Esophagus muscularis mucosa (tissue), 4 donors: ENCODE measurements at places on chromosomes 6 and 20. TPM values are rescaled to one million over a fixed set of nuclear protein-coding genes. Genes with fewer than 3 reads are reported as not detected.

DNA sequence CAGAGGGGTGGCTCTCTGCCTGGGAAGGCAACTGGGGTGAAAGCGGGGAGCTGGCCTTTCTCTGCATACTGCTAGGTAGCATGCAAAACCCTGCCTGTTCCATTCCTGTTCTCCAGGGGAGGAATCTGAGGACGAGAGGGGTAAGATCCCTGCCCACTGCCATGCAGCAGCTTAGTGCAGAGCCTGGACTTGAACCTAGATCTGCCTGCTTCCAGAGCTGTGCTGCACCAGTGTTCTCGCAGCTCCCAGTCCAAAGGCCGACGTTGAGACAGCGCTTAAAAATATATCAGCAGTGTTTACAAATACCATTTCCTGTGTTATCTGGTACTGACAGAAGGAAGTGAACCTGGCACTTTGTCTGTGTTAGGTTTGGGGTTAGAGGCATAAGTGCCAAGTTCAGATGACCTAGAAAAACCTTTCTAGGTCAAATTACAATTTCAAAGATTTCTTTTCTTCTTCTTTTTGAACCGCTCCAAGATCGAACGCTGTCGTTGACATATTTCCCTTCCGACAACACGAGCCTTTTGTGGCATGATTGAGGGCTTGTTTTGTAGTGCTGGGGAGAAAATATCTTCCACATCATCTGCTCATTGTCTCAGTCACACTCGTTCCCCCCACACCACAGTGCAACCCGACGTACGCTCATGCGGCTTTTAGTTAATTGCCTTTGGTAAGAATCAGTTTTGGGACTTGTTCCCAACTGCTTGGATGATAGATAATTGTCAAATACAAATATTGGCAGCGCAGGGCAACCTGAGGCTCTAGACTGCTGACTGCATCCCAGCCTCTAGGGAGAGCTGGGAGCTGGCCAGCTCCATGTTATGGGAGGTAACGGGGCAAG lies 44.6 kb downstream of the TOX2 start:
- DNase-seq = no peak

- no peak for DNase-seq
Observed at GRCh38 chr20:25254571-25254970, 6.7 kb downstream of the PYGB start.

DNA sequence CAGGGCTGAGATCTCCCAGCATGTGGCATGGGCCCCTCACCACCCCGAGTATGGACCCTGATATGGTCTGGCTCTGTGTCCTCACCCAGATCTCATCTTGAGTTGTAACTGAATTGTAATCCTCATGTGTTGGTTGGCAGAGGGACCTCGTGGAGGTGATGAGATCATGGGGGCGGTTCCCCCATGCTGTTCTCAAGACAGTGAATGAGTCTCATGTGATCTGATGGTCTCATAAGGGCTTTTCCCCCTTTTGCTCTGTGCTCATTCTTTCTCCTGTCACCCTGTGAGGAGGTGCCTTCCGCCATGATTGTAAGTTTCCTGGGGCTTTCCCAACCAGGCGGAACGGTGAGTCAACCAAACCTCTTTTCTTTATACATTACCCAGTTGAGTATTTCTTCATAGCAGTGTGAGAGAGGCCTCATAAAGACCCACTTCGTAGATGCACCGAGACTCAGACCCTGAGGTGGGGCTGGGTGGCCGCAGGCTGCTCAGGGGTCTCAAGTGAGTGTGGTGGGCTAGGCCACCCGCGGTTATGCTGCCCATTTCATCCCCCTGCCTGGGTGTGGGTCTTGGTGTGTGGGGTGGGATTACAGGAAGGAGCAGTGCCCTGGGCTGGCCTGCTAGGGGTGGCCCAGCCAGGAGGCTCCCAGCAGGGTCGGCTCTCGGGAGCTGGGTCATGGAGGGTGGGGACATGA lies 26.2 kb upstream of the GATA5 start:
- no peak for DNase-seq

DNA sequence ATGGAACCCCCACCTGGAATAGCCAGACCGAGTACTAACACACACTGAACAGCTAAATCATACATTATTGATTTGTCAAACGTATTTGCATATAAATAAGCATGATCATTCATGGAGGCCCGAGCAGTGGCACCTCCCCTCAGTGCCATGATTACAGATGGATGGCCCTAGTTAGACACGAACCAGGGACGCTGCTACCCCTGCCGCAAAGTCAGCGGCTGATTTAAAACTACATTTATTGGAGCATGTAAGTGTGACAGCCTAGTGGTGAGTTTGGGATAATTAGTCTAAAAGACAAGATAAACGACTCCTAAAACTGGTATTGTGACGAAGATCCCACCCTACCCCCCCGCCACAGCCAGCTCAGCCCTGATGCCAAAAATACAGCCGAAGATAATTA lies 159.1 kb upstream of the MAFB start:
- DNase-seq = no peak

GRCh38 chr6:65524232-65524631 lies 182.8 kb downstream of the EYS start:
- DNase-seq = no peak

DNA sequence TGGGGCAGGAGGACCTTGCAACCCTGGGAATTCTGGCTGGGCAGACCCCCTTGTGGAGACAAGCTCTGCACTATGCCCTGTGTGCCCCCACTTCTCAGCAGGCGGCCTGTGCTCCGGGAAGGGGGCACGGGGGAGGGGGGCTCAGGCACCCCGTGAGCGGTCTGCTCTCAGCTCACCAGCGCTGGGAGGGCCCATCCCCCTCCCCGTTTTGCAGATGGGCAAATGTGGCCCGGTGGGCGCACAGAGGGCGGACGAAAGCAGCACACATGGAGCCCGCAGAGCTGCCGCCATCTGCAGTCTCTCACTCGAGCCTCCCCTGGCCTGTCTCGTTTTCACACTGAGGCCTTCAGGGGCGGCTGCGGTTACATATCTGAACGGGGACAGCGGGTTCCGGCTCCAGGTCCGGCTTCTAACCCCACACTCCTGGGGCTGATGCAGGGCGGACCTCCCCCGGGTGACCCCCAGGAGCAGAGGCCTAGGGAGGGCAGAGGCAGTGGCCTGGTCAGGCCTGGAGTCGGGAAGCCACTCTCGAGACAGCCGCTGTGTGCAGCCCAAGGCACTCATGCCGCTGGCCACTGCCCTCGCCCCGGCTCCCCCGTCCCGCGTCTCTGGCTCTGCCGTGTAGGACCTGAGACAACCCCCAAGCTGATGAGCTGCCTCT lies 13.9 kb downstream of the CHRNA4 start:
- DNase-seq = no peak

DNA sequence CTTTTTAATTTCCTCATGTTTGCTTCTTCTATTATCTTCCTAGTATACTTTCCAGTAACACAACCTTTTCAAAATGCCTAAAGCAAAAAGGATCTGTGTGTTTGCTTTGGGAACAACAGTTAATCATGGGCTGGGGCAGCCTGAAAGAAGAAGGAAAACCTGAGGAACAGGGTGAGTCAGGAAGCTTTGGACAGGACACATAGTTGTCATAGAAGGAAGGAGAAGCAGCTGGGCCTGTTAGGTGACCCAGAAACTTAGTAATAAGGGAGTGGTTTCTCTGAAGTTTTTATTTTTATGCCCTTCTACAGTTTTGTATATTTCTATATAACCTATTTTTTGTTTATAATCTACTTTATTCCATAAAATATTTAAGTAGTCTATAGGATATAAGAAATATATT lies 61.4 kb downstream of the CD24 start:
- DNase-seq = no peak

- DNase-seq = no peak
Observed at GRCh38 chr6:42136508-42137193, 5.8 kb downstream of the C6orf132 start.

DNA sequence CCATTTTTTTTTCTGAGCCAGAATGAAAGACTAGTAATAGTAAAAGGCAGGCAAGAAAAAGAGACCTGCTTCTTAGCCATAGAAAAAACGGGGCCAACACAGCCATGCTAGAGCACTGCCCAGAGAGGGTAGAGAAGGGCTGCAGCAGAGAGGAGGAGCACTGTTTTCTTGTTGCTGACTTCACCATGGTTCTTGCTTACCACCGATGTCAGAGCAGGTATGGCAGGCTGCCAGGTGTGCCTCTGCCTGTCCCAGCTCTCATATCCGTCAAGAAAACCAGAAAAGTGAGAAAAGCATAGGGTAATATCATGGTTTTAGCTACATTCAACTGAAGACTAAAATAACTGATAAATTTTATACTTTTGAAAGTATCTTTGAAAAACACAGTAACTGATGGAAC lies 60.7 kb downstream of the DTNBP1 start:
- DNase-seq = no peak

PLA2G7 gene
- total RNA-seq = 0.26 TPM

NR2E1 gene
- not detected for total RNA-seq

BNIP5 gene
- total RNA-seq = not detected

SNAP25 gene
- total RNA-seq = 3.6 TPM

VGLL2 gene
- not detected for total RNA-seq

LINC00237 gene
- total RNA-seq = not detected

PLN gene
- 431 TPM for total RNA-seq
